Fibroblast of skin of abdomen (primary cell): ENCODE measurements at places on chromosomes 6 and 20.

- peak; percentile 43 for DNase-seq
Measured at GRCh38 chr6:166996406-166996805, 2.8 kb upstream of the CEP43 start.

DNA sequence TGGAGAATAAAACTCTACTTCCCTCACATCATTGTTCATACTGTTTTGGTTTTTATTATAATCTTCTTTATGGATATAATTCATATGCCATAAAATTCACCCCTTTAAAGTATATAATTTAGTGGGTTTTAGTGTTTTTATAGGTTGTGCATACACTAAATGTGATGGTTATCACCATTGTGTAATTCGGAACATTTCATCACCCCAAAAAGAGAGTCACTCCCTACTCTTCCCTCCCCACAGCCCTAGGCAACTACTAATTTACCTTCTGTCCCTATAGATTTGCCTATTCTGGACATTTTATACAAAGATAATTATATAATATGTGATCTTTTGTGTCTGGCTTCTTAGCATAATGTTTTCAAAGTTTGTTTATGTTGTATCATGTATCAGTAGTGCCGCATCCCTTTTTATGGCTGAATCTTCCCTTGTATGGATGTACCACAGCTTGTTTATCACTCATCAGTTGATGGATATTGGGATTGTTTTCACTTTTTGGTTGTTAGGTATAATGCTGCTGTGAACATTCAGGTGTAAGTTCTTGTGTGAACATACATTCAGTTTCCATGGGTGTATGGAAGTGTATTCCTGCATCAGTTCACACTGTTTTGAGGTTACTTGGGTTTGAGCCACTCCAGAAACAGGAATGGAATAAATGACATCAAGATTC is 4.2 kb downstream of the TM9SF4 start:
- DNase-seq: no peak

GRCh38 chr20:20799716-20800312 is 87.4 kb upstream of the RALGAPA2 start:
- no peak for DNase-seq

- peak; percentile 22 for DNase-seq
Measured at GRCh38 chr6:11732036-11732631, 46.5 kb downstream of the ADTRP start.

GRCh38 chr6:166511316-166511715 is 75.2 kb downstream of the RAMACL start:
- no peak for DNase-seq

GRCh38 chr6:67898875-67899274 is 736.2 kb upstream of the ADGRB3 start:
- no peak for DNase-seq

GRCh38 chr6:18019539-18020534 is 32.4 kb upstream of the KIF13A start:
- no peak for DNase-seq

DNA sequence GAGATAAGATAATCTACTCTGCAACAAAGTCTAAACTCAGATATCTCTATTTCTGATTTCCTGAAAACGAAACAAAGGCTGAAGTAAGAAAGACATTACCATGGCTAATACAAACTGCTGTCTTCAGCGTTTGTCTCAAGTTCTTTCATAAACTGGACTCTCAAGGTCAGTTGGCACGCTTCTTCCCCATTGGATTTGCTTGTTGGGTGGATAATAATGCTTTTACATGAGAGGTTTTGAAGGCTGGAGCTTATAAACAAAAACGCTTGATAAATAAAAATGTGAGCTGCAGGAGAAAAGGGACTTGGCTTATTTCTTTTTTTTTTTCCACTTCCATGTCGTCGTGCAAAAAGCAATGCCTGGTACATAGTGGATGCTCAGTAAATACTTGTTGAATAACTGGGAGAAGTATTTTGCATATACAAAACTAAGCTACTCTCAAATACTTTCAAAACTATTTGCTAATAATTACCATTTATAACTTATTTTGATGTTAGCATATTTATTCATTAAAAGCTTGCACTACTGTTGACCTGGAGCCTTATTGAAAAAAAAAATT is 65.7 kb upstream of the EEF1A1 start:
- DNase-seq: no peak
